ENCODE measurements at places on chromosomes 11 and 22.

GRCh38 chr11:64234647-64235379 is 429 bp downstream of the VEGFB start:
- no peak for DNase-seq

GRCh38 chr11:16986434-16987204 is 27.6 kb downstream of the PLEKHA7 start:
- DNase-seq = peak; percentile 64

- no peak for DNase-seq
Observed at GRCh38 chr11:19370100-19370861, 129.5 kb upstream of the E2F8 start.

DNA sequence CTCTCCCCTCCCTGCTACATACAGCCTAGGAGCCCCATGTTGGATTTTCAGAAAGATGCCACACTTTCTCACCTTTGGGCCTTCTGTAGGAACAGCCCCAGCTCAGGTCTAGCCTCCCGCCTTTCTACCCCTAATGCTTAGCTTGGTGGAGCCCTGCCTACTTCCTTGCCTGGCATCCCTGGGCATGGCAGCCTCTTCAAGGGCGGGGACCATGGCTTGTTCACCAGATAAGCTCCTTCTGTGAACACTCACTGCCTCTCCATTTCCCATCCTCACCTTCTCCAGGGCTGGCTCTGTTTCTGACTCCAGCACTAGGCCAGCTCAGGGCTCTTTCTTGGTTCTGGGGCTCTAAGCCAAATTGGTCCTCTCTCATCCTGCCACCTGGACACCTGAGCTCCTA is 1.4 kb downstream of the SEPTIN3 start:
- DNase-seq = no peak

DNA sequence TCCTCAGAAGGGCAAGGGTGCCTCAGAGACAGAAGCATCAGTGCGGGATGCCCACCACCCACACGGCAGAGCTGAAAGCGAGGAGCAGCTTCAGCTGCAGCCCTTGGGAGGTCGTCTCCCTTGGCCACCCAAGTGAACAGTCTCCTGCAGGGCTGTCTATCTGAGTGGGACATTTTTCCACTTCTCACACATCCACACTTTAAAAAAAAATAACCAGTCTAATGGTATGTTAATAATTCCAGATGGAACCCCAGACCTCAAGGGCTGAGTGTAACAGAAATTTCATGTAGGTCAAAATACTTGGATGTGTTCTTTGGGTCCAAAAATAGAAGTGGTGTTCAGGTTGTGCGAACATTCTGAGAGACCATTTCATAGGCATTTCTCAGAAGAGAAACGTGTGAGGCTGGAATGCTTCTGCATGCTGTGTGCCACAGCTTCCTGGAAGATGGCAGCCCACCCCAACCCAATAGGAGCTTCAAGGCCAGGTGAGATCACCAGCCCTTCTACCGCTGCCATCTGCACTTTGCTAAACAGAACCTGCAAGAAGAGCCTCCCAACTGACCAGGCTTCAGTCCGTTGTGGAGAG is 623.2 kb downstream of the OPCML start:
- DNase-seq = no peak

DNA sequence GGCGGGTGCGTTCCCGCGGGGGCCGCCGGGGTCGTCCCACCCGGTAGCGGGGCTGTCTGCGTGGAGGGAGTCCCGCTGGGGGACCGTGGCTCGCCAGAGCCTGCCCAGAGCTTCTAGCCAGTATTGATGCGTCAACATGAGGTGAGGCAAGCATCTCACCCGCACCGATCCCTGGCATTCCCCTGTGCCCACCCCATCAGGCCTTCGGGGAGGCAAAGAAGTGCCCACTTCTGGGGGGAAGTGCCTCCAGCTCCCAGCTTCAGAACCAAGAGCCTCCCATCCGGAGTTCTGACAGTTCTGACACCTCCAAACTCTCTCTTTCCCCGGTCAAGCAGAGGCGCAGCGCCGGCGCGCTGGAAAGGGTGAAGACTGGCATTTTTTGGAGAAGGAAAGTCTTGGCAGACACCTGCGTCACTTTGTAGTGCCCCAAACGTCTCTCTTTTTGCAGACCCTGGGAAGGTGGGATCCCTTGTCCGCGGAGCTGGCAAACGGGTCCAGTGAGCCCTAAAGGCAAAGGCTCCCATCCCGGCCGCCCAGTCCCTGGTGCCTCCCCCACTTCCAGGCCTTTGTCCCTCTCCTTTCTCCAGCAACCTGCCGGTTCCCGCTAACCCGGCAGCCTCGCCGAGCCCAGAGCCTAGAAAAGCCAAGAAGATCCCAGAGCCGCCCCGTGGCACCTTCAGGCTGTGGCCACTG is 3.2 kb upstream of the PAX6 start:
- no peak for DNase-seq

DNA sequence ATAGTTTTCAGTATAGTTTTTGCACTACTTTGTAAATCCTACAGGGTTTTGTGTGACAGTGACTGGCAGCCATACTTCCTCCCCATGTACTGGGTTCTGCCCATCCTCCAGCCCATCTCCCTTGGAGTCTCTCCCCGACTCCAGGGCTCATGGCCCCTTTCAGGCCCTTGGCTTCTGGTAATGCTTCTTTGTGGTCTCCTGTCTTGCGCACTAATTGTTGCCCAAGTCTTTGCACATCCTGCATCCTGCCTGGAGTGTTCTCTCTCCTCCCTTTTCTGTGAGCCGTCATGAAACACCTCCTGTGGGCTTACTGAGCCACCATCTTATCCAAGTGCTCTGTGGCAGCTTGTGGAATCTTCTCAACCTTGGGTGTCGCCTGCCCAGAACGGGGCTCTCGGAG is 11.4 kb upstream of the KCNQ1OT1 start:
- DNase-seq = no peak

DNA sequence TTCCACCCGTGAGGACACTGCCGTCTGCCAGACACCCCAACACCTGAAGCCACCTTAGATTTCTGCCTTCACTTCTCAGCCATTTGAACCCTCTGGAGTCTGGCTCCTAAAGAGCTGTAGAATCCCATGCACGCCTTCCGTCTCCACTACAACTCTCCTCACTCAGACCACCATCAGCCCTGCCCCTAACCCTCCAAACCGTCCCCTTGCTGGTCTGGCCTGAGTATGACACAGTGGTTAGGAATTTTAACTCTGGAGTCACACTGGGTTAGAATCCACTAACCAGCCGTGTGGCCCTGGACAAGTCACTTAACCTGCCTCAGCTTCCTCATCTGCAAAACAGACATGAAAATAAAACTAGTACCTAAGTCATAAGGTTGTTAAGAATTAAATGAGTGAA is 3.0 kb downstream of the CNIH2 start:
- DNase-seq = no peak

DNA sequence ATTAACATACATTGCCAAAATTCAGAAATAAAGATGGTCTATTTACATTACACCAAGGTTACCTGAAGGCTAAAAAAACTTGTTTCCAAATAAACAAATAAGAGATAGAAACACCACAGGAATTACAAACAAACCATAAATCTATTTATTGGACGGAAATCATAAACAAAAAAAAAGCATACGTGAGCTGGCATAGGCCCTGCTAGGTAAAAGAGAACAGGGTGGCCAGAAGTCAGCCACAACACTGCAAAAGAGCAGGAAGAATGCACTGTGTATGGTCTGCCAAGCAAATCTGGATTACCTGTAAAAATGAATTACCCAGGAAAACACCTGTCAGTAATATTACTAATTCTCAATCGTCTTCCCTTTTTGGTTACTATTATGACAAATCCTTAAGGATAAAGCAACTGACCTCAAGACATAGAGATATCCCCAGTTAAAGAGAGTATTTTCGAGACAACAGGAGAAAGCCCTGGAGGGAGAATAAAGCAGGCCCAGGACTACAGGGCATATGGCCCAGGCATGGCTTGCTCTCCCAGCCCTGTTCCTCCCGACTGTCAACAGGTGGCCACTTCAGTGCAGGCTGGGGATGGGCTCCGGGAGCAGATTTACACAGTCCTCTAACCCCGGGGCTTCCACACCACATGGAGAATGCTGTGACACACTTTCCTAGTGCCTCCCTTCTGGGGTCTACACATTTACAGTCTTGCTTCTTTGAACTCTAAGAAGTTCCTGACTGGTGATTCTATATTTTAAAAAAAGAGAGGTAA is 18.0 kb downstream of the PPP2R1B start:
- DNase-seq = no peak

DNA sequence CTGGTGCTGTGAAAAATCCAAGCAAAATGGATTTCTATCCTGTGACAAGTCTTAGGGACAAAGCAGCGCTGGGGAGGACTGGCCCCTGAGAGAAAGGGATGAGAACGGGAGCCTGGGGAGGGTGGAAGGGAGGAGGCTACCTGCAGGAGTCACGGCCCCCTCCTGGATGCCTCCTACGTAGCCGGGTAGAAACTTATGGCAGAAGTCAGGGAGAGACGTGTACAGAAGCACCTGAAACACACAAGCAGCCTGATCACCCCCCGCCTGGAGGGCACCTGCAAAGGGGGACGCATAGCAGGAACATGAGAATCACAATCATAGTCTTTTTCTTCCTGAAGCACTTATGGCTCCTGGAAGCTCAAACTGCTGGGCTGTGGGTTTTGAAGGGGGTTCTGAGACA is 6.1 kb downstream of the DHCR7 start:
- DNase-seq = no peak

DNA sequence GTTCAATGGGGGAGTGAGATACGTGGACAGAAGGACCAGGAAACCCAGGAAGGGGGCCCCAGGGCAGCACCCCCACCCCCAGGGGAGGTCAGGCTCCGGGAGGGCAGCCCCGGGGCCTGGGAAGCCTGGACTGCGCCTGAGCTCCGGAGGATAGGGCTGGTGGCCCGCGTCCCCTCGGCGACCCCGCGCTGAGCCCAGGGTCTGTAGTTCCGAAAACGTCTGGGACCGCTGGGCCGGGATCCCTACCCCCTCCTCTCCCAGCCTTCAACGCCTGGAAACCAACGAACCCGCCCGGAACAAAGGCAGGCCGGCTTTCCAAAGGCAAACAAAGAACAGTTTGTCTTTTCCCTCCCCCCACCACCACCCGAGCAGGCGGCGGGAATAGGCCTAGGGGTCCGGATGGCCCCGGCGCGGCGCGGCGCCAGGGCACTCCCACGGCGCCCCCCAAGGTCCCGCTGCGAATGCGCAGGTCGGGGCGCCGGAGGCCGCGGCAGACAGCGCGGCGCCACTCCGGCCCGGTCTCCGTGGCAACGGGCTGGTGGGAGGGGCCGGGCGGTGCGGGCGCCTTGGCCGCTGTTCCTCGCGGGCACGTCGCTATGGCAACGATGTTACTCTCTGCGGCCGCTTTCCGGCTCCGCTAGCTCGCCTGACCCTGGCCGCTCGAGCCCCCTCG is 58.5 kb downstream of the IGLL1 start:
- peak; percentile 70 for DNase-seq

GRCh38 chr11:62627713-62628112 is 5.9 kb upstream of the B3GAT3 start:
- DNase-seq = no peak

DNA sequence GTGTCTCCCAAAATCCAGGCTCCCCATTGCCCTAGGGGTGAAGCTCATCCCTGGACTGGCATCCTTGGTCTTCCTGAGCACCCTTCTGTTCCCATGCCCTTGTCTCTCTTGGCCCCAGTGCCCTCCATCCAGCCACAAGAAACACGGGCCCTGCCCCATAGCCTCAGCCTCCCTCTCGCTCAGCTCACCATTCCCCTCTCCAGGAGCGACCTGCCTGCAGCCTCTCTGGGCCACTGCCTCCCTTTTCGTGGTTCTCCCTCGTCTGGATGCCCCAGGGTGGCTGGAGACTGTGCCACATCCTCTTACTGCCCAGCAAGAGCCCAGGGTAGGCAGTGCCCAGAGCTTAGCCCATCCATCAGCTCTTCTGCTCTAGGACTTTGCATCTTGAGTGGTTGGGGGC is 532.1 kb downstream of the TBC1D22A start:
- no peak for DNase-seq

DNA sequence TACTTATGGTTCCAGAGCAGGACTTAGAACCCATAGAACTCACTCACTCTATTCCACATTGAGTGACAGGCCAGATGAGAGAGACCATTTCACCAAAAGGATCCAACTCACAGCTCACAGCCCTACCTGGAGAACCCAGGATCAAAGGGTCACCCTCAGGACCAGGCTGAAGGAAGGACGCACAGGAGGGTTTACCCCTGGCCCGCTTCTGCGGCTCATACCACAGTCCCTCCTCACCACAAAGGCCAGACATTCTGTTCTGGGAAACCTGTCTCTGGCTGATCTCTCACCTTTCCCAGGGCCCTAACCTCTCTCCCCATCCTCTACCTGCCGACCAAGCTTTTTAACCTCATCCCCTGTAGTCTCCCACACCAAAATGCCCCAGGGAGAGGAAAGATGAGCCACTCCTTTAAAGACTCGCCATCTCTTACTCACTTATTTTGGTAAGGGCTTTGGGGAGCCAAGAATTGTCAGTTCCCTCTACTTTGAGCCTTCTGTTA is 4.7 kb downstream of the FOSL1 start:
- no peak for DNase-seq

GRCh38 chr22:24431309-24432034 is 4.1 kb downstream of the ADORA2A start:
- DNase-seq = no peak

GRCh38 chr11:77510851-77511250 is 37.0 kb upstream of the PAK1 start:
- DNase-seq = no peak

GRCh38 chr11:46865340-46865739 is 19.3 kb upstream of the CKAP5 start:
- DNase-seq = no peak

DNA sequence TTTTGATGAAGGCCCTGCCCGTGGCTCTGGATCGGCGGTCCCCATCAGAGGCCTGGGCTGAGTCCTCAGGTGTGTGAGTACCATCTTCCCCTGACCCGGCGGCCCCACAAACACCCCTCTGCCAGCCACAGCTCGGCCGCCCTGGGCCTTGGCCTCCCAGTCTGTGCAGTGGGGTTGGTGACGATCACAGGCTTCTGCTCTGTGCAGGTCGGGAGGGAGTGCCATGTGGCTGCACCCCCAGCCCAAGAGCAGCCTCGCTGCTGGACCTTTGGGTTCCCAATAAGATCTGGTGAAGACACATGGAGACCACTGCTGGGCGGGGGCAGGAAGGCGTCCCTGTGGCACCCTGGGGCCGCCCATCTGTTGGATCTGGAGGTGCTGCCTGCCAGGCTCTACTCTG is 47.1 kb upstream of the PPARA start:
- no peak for DNase-seq

DNA sequence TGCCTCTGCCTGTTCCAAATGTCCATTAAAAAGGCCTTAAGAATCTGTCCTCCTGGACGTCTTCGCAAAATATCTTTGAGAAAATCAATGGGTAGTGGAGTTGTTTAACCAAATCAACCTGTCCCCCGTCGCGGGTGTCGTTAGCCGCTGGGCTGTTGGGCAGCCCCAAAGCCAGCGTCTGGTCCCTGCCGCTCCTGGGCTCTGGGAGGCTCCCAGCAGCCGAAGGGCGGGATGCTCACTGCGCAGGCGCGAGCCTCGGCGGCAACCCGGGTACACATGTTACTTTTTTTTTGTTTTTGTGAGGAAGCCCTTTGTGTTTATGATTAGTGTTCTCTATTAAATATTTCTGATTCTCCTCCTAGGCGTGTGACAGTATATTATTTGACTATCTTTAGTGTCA is 12.6 kb downstream of the MMP10 start:
- DNase-seq = no peak

GRCh38 chr11:9739123-9739900 is 75.4 kb downstream of the SWAP70 start:
- DNase-seq = no peak
